ENCODE measurements at places on chromosomes 2 and 18.

- peak; percentile 58 for DNase-seq
These were observed 32.5 kb downstream of the NABP1 start for GRCh38 chr2:191710411-191710900.

DNA sequence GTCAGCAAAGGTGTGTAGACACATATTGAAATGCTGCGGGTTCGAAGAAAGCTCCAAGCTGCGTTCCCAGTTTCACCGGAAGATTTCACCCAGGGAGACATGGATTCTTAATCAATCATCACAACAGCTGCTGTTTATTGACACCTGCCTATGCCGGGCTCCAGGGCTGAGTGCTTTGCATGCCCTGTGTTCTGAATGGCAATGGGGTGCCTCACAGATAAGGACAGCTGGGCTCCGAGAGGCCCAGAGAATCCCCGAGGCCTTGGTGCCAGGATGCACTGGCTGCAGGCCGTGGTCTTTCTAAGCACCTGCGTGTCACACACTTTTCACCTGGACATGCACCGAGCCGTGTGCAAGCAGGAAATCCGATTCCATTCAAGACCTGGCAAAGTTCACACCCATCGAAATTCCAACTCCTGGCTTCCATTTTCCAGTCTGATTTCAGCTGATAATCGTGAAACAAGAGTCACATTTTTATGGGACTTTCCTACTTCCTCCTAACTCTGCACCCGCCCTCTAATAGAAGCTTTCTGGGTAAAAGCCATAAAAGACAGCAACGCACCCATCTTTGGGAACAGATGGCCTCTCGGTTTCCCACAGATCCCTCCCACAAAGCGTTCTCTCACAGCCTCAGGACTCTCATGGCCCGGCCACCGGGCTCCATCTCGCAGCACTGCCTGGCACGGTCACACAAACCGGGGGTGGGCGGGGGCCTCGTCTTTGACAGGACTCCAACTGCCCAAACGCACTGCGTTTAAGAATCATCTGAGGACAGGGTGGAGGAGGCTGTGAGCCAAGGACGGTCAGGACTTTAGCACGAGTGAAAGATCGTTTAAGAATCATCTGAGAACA is 245.6 kb upstream of the SALL3 start:
- DNase-seq: no peak

GRCh38 chr2:134296301-134296700 is 42.4 kb downstream of the MGAT5 start:
- no peak for DNase-seq

GRCh38 chr2:147049957-147050356 is 794.9 kb upstream of the ACVR2A start:
- DNase-seq: no peak

GRCh38 chr18:49029628-49030027 is 78.9 kb upstream of the SMAD7 start:
- DNase-seq: no peak

- no peak for DNase-seq
These were observed 215.3 kb downstream of the SH3RF3 start for GRCh38 chr2:109344270-109344805.

DNA sequence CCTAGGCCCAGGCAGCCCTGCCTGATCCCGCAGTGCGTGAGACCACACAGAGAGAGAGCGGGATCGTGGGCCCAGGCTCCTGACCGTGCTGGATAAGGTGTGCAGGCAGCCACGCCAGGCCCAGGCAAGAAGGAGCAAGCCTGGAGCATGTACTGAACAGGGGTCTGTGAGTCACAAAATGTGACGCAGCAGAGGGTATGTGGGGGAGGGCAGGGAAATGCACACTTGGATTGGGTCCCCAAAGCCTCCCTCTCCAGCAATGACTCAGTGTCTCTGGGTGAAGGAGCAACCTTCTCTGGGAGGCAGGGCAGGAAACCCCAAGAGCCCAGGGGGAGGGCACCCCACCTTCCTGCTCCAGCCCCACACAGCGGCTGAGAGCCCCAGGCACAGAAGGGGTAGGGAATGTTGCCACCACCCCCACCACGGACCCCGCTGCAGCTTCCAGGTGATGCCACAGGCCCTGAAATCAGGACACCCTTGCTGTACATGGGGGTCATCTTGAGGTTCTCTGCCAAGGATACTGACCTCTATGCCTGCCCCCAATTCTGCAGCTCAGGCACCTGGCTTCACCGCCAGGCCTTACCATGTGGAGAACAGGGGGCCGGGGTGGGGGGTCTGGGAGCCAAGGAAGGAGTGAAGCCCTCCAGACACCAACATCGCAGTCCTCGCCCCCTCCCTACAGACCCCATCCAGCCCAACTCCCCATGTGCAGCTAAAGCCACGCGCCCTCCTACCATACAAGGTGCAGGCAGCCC is 1.3 kb upstream of the GPC1 start:
- DNase-seq: peak; percentile 93

DNA sequence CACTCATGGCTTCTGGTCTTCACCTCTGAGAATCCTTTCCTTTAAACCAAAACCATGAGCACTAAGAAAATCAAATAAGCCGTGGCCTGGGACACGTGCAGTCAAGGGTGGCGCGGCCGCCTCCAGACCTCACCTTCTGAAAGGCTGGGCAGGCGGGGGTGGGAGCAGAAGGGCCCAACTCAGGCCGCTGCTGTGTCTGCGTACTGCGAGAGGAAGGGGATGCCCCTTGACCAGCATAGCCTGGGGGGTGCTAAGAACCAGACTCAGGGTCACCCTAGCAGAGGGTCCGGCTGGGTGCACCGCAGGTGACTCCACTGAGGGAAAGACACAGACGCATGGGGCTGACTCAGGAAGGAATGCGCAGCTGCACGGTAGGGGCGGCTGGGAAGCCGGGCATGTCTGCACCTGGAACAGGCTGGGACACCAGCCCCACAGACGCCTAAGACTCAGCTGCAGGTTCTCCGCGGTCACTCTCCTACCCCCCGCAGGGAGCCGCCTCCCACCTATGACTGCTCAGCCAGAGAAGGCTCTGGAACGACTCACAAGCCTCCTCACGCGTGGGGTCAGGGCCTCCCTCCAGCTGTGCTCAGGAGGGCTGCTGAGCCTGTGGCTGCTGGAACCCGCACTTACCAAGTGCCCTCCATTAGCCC is 432.4 kb upstream of the MYT1L start:
- DNase-seq: no peak

- no peak for DNase-seq
These were observed 84.6 kb downstream of the RAB31 start for GRCh38 chr18:9792565-9793245.

DNA sequence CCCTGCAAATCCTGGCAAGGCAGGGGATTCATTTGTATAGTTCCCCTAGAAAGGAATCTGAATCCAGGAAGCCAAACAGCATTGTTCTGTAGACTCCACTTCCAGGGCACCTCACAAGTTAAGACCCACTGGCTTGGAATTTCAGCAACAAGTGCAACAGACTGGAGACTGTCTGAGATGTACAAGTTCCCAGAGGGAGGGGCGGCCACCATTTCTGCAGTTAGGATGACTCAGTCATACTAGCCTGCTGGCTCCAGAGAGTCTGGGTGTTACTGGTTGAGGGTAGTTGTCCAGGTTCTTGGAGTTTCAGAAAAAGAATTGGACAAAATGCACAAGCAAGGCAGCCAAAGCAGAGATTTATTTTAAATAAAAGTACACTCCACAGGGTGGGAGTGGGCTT is 384.2 kb downstream of the DSC3 start:
- no peak for DNase-seq

DNA sequence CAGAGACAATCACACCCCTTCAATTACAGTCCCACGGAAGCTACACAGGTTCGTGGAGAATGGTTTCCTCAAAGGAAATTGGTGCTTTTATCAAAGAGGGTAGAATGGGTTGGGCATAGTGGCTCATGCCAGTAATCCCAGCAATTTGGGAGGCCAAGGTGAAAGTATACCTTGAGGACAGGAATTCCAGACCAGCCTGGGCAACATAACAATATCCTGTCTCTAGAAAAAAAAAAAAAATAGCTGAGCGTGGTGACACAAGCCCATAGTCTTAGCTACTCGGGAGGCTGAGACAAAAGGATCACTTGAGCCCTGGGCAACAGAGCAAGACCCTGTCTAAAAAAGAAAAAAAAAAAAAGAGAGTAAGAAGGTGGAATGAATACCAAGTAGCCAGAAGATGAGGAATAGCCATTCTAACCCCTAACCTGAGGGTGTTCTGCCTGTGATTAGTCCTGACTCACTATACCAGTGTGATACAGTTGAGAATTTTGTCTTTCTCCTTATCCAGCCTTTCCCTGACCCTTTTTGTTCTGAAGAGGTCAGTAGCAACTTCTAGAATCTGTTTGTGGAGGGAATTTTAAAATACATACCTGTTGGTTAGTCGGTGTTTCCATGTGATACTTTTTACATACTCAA is 283.2 kb downstream of the MREG start:
- DNase-seq: no peak

GRCh38 chr18:36812678-36813077 is 16.1 kb downstream of the TPGS2 start:
- no peak for DNase-seq

- DNase-seq: no peak
These were observed 191.4 kb downstream of the SH3RF3 start for GRCh38 chr2:109320195-109320922.

- DNase-seq: no peak
These were observed 55.6 kb upstream of the FOSL2 start for GRCh38 chr2:28336982-28337627.

DNA sequence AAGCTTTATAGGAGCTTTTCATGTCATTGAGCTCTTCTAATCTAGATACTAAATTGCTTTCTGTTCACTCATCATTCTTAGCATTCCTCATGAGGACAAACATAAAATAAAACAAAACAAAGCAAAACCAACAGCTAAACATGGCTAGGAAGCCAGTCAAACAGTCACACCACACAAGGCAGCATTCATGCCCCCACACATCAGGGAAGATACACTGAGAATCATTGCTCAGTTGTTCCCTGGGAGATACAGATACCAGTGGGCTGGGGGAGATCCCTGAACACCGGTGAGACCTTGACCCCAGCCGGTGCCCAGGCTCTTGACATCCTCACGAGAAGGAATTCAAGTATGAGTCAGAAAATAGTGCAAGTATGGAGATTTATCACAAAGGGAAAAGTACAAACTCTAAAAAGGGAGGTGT is 177.9 kb upstream of the ARL4C start:
- peak; percentile 64 for DNase-seq

DNA sequence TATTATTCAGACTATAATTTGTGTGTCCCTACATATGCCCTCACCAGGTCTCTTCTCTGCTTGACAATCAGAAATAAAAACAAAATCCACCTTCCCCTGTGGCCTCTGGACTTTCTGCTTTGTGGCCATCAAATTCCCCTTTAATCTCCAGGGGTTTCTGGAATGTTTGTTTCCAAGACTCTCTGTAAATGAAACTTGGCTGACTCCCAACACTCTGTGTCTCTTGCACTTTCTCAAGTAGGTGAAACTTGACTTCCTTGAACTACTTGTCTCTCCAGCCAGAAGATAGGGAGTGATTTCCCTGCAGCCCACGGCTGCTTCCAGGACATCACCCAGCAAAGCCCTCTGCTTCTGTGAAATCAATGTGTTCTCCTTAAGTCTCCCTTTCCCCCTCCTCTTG is 54.1 kb upstream of the AQP4 start:
- no peak for DNase-seq

GRCh38 chr2:60569680-60570111 is 16.2 kb upstream of the BCL11A start:
- no peak for DNase-seq

DNA sequence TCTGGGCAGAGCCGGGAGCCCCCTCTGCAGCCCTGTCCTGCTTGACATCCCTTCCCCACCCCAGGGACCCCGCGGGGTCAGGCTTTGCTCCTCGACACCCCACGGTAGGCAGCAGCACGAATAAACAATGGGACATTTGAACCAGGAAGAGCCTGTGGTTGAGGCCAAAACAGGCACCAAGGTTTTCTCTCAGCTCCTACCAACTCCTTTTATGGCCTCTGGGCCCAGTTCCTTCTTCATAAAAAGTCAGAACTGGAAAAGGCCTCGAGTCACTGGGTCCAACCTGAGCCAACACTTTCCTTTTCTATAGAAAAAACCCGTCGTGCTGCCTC is 20.6 kb downstream of the TEX44 start:
- no peak for DNase-seq

DNA sequence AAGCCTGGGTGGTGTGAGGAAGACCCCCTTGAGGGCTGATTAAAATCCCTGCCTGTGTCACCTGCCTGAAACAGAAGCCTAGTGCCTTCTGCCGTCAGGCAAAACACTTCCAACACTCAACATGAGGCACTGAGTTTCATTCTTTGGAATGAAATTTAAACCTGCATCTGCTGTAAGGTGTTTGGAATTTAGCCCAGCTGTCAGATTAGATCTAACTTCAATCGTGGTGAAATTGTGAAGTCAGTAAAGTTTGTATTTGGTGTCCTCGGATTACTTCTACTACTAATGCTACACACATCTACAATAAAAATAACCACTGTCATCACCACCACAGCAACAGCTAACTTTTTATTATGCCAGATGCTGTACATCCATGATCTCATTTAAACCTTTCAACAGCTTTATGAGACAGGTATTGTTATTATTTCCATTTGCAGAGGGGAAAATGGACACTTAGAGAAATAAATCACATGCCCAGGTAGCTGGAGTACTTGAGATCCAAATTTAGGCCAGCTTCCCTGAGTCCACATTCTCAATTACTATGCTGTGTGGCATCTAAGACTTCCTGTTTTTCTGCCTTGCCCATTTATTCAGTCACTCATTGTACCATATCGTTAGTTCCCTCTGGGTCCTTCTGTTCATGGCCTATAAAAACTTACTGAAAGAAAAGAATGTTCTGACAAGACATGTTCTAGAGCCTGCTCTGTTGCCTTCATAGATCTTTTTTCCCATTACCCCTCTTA is 98.2 kb upstream of the GCFC2 start:
- no peak for DNase-seq

DNA sequence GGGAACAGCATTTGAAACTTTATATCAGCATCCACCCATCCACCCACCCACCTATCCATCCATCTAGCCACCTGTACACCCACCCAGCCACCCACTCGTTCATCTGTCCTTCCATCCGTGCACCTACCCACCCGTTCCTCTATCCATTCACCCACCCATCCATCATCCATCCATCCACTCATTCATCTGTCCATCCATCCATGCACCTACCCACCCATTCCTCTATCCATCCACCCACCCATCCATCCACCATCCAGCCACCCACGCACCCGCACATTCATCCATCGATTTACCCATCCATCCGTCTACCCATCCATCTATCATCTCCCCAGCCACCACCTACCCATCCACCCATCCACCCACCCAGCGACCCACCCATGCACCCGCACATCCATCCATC is 24.8 kb downstream of the LDLRAD4 start:
- DNase-seq: no peak

- DNase-seq: no peak
These were observed 117.2 kb downstream of the VAPA start for GRCh38 chr18:10030816-10031541.

GRCh38 chr2:42102024-42102590 is 54.3 kb downstream of the PKDCC start:
- DNase-seq: no peak
